ENCODE measurements at places on chromosomes 16 and 17.

DNA sequence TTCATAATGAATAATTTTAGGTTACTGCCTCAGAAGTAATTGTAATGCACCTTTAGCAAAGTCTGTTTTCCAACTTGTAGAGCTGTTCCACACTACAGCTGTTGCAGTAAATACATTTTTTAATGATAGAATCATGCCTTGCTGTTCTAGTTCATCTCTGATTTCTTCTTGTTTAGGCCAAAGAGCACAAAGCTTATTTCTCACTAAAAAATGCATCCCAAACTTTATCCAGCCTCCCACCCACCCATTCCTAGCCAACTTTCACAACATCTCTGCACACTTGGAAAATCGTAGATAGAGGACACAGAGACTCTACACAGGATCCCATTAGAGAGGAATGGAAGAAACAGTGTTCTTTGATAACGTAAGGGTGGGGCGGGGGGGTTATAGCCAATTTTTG lies 252.2 kb upstream of the DYNLRB2 start:
- no peak for DNase-seq

DNA sequence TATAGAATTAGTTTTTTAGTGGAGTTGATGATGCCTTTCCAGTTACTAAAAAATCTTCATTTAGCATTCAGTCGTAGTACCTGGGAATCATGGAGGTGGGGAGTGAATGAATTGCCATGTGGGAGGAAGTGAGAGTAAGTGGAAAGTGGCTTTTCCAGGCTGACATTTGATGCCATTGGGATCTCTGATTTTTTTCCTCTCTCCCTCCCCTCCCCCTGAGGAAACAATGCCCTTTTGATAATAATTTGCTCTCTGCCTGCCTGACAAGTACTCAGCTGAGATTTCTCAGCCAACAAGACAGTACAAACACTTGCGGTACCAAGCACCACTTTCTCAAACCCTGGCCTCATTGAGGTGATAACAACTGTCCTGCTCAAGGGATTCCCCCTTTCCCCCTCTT lies 2.2 kb downstream of the UBE2Z start:
- DNase-seq = no peak

- peak; percentile 11 for DNase-seq
Observed at GRCh38 chr17:67246653-67247415, 1.8 kb upstream of the HELZ start.

- no peak for DNase-seq
Observed at GRCh38 chr17:18933102-18934058, 18.6 kb upstream of the SLC5A10 start.

GRCh38 chr16:79186196-79186595 lies 414.3 kb downstream of the MAF start:
- DNase-seq = no peak

- no peak for DNase-seq
Observed at GRCh38 chr17:64269687-64270649, 6.9 kb upstream of the TEX2 start.

DNA sequence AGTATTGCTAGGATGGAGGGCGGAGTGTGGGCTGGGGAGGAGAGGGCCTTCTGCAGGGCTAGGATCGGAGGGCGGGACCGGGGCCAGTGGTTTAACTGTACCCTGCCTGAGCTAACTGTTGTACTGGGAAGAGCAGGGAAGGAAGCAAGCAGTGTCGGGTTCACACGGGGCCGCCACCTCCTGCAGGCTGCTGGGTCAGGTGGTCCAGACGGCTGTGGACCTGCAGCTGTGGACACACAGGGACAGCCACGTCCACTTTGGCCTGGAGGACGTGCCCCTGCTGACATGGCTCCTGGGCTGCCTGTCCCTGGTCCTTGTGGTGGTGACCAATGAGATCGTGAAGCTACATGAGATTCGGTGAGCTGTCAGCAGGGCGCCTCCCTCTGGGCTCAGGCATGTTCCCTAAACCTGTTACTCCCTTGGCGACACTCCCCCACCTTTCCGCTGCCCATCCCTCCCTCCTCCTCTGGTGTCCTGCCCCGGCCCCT lies 16.6 kb downstream of the CASKIN2 start:
- DNase-seq = no peak

- DNase-seq = peak; percentile 62
Observed at GRCh38 chr16:54286366-54287130, at the start of gene IRX3. Gene IRX3, minus strand, starts transcription at chr16:54286787. Its CDS starts 737 bp downstream, at chr16:54286050.

GRCh38 chr17:59830846-59831486 lies 61.8 kb downstream of the TUBD1 start:
- DNase-seq = no peak

DNA sequence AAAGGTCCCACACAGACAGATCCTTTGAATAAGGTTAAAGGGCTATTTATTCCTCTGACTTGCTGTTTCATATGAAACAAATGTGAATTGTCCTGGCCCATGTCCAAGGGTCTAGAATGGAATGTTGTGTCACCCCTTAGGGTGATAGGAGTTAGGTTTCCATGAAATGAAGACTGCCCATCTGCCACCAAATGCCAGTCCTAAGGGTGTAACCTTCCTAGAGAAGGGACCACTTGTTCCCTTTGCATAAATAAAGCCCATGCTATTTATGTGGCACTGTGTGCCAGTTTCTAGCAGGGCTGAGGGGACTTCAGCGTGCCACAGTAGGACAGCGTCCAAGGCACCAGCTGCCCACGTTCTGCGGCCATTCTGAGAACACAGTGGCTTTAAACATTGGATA lies 171.3 kb downstream of the ABCA8 start:
- DNase-seq = no peak

DNA sequence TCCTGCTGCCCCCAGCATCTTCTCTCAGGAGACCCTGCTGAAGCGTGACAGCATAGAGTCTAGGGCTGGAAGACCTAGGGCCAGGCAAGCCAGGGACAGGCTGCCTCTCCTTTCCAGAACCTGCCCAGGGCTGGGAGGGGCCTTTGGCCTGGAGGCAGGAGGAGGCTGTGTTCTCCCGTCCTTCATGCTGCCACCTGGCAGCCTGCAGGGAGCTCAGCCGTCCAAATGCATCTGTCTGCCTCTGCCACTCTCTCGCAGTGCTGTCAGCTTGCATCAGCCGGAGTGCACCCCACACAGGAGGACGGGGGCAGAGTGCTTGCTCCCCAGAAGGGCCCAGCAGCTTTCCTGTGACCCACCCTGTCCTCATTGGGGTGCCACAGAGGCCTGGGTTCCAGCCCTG lies 31.3 kb downstream of the ARHGAP23 start:
- no peak for DNase-seq

DNA sequence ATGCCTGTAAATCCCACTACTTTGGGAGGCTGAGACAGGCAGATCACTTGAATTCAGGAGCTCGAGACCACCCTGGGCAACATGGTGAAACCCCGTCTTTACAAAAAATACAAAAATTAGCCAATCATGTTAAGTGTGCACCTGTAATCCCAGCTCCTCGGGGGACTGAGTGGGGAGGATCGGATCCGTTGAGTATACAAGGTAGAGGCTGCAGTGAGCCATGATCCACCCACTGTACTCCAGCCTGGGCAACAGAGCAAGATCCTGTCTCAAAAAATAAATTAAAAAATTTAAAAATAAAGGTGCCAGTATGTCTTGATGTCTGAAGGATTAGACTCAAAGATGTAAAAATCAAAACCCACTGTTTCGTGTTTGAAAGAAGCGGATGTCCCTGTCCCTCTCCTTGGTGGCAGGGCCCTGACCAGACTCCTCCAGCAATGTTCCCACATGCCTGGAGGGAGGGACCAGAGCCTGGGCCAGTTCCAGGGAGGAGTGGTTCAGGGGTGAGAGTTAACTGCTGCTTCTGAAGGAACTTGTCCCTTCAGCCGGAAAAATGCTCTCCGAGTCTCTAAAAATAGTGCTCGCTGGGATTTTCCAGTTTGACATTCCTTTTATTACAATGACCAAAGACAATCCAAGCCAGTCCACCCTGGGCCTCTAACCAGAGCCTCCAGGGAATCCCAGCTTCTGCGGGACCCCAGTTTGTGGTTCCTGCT lies 9.4 kb upstream of the CMTM4 start:
- no peak for DNase-seq

GRCh38 chr17:7573324-7574080 lies 5.9 kb upstream of the CD68 start:
- peak; percentile 64 for DNase-seq

DNA sequence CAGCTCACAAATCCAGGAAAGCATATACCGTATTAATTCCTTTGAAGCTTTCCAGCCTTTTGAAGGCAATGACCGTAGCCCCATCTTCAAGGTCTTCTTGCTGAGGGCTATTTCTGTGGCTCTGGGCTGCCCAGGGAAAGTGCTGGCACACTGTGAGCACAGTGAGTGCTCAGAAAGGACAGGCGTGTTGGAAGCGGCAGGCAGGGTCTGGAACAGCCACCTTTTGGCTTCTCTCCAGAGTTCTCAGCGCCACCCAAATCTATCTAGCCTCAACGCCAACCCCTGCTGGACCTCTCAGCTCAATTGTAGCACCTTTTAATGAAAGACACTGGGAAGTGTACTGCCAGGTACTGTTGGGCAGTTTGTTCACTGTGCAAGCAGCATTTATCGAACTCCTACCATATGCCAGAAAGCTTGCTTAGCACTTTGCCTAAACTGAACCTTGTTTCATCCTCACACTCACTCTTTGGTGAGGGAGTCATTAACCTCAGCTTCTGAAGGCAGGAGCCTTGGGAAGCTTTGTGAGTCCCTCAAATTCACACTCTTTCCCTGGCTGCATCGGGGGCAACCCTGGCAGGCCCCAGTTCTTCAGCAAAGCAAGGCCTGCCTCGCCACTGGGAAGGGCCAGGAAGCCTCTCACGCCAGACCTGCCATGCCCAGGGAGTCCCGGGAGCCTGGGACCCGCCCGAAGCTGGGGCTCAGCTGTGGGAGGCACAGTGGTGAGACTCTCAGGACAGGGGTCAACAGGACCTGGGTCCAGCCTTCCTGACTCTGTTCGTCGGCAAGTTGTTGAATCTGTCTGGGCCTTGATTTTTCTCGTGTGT lies 13.5 kb upstream of the CIBAR2 start:
- no peak for DNase-seq

GRCh38 chr16:46961373-46962353 lies 11.8 kb downstream of the DNAJA2 start:
- DNase-seq = no peak

GRCh38 chr17:43878260-43879175 lies 28.8 kb downstream of the MPP2 start:
- DNase-seq = peak; percentile 65

GRCh38 chr17:76695059-76695831 lies 15.5 kb downstream of the MXRA7 start:
- DNase-seq = no peak

DNA sequence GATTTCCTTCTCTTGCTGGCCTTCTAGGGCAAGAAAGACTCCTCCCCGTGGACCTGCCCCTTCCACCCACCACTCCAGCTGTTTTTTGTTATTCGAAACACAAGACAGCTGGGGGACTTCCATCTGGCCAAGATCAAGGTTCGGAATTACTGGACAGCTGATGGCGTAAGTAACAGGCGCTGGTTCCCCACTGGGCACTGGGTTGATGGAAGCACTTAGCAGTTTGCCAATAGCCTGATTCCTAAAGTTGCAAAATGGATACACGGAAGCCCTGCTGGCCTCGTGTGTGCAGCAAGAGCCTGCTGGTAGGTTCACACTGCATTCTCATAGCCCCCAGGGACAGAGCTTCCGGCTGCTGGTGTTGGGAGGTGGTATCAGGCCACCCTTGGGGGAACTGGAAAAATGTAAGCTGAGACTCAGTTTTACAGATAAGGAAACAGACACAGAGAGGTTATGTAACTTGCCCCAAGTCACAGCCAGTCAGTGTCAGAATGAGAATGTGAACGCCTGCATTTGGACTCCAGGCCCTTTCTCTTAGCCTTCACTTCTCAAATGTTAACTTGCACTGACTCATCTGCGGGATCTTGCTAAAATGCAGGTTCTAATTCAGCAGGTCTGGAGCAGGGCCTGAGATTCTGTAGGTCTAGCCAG lies 171.7 kb downstream of the KATNIP start:
- DNase-seq = no peak

- no peak for DNase-seq
Observed at GRCh38 chr16:35131429-35131828, 1672.0 kb downstream of the TP53TG3F start.

- DNase-seq = no peak
Observed at GRCh38 chr17:31780483-31780882, 78.6 kb downstream of the COPRS start.

All from DMS79 treated with DMSO at 0.1 percent for 48 hours (cell line).